ENCODE measurements at places on chromosomes 2 and 18.

GRCh38 chr18:61926532-61926931, 33.7 kb upstream of the RNF152 start:
- no peak for DNase-seq

DNA sequence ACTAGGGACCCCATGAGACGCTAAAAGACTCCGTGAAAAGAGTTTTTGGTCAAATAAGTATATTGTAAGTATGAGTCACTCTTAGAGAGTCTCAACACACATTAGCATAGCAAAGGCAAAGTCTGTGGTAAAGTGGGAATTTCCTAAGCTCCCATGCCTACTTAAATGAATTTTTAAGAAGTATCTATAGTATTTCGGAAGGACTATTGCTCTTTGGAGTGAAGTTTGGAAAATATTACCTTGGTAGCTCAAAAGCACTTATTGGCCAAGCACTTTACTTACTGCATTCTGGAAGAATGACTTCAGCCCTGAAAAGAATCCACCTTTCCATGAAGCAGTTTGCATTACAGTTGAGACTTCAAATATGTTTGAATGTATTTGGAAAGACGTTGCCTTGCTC, 57.1 kb downstream of the CAVIN2 start:
- DNase-seq = no peak

DNA sequence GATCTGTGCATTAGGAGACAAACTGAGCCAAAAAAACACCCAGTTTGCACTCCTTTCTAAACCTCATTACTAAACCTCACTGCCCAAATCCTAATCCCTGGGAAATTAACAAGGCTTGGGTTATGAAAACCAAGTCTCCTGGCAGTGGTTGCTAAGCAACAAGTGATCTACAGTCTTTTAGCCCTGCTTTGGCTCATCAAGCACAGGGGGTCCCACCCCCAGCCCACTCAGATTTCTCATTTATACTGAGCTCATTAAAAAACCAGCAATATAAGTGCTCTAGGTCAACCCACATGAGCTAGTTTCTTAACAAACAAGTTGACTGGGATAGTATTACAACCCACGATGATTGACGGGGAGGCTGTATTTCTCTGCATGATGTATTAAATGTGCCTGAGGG, 18.4 kb downstream of the DNER start:
- DNase-seq = no peak

DNA sequence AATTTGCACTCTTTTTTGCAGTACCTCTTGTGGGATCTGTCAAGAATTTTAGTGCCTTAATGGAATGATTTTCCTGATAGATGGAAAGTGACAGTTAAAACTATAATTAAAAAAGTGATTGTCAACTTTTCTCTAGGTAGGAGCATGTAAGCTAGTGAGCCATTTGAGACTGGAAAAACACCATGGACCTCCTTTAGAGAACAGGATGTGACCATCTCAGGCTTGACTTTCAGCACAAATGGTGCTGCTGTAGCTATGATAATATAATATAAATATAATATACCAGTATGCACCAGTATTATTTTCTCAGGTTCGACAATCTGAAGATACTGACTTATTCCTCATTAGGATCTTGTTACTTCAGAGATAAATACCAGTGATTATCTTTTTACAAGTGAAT, 27.8 kb downstream of the ZNF236 start:
- no peak for DNase-seq

All from stimulated activated CD8-positive, alpha-beta memory T cell treated with anti-CD3 and anti-CD28 coated beads, Interleukin-4, amount 100 ng/mL, for 4 hours (primary cell).